ENCODE measurements at places on chromosomes 3 and 15. TPM values are rescaled to one million over a fixed set of nuclear protein-coding genes. Genes with fewer than 3 reads are reported as not detected.
A peak's percentile ranks its signal among the peaks of the same experiment; 100 is the strongest.

GRCh38 chr3:85709346-85709892, 750.6 kb downstream of the CADM2 start:
- ATAC-seq, result peak; percentile 87

Gene ARID3B
- total RNA-seq, result 21.2 TPM

DNA sequence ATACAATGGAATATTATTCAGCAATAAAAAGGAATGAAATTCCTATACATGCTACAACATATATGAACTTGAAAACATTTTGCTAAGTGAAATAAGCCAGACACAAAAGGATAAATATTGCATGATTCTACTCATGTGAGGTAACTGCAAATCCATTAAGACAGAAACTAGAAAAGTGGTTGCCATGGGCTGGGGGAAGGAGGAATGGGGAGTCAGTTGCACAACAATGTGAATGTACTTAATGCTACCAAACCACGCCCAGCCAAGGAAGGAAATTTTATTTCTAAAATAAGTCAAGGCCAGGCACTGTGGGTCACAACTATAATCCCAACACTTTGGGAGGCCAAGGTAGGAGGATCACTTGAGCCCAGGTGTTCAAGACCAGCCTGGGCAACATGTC, 9.8 kb upstream of the GMPPB start:
- peak; percentile 28 for ATAC-seq

DNA sequence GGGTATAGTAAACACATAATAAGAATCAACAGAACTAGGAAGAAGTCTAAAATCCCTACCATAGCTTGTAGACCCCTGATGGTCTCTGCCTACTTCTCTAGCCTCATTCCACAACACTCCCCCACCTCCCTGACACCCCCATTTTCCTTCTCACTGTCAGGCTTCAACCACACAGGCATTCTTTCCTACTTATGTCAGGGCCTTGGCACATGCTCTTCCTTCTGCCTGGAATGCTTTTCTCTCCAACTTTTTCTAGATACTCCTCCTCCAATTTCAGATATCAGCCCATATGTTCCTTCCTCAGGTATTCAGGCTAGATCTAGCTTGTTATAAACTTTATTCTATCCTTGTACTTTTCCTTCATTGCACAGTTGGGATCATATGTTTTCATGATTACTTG, 106.0 kb upstream of the MRPL3 start:
- ATAC-seq, result no peak

- ATAC-seq, result no peak
Observed at GRCh38 chr3:141921316-141921715, 44.9 kb downstream of the ATP1B3 start.

Gene GBE1
- 26.4 TPM for total RNA-seq

GRCh38 chr3:53202331-53203015, 41.5 kb downstream of the PRKCD start:
- no peak for ATAC-seq

Gene SETMAR
- total RNA-seq, result 17.8 TPM

- ATAC-seq, result peak; percentile 69
Observed at GRCh38 chr15:83585601-83586335, 68.2 kb upstream of the ADAMTSL3 start.

DNA sequence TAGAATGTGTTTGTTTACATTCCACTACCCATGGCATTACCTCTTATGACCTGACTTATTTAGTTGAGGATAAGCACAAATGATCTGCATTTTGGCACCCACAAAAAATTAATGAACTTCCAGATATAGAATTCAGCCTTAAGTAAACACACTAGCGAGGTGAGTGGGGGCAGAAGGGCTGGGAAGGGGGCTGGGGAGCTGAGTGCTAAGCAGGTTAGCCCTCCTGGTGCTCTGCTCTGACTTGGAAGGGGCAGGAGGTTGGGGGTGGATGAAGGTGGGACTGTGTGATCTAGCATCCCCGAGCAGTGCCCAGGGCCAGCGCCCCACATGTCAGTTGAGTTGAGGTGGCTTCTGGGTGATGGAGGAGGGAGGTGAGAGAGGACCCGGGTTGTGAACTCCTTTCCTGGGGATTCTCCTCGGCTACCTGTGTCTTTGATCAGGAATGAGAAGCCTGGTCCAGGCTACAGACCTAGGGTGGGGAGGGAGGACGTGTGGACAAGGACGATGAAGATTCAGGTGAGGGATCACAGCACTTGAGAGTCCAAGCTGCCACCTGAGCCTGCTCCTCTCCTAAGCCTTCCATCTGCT, 178.6 kb upstream of the SMAD3 start:
- ATAC-seq, result no peak

GRCh38 chr3:108006077-108006771, 84.6 kb downstream of the CD47 start:
- peak; percentile 62 for ATAC-seq

GRCh38 chr15:29225534-29226234, 43.9 kb downstream of the NSMCE3 start:
- ATAC-seq, result no peak

Gene ERICH6
- 0.27 TPM for total RNA-seq

Gene P2RY14
- total RNA-seq, result 8.8 TPM

Gene ARNT2
- total RNA-seq, result 5.0 TPM

Data from motor neuron (in vitro differentiated cells).